Kidney (tissue), 22 donors: ENCODE measurements at places on chromosomes 2 and 18. TPM values are rescaled to one million over a fixed set of nuclear protein-coding genes. Genes with fewer than 3 reads are reported as not detected.

Gene PTH2R
- 11.0 TPM for polyA plus RNA-seq

Gene STPG4
- polyA plus RNA-seq: not detected

Gene LGALSL
- 16.2 TPM for polyA plus RNA-seq

Gene DSC3
- polyA plus RNA-seq: not detected

Gene PARD3B
- 5.3 TPM for polyA plus RNA-seq

Gene IL1B
- polyA plus RNA-seq: 0.56 TPM

Gene TMEM178A
- 48.0 TPM for polyA plus RNA-seq

Gene ZC3H6
- polyA plus RNA-seq: 1.4 TPM

Gene CD28
- 0.37 TPM for polyA plus RNA-seq

Gene FHOD3
- polyA plus RNA-seq: 28.0 TPM

Gene PRKAG3
- polyA plus RNA-seq: not detected

Gene ANKRD30BL
- not detected for polyA plus RNA-seq

Gene GALR1
- not detected for polyA plus RNA-seq

Gene KCNS3
- polyA plus RNA-seq: 4.4 TPM

Gene GPR35
- polyA plus RNA-seq: 1.7 TPM

Gene GYPC
- polyA plus RNA-seq: 61.9 TPM

Gene MPP4
- polyA plus RNA-seq: not detected

Gene SDC1
- polyA plus RNA-seq: 206 TPM

Gene TGOLN2
- polyA plus RNA-seq: 71.8 TPM

Gene PAX3
- polyA plus RNA-seq: not detected

Gene EMILIN2
- polyA plus RNA-seq: 4.3 TPM

Gene GREB1L
- polyA plus RNA-seq: not detected

Gene G6PC2
- not detected for polyA plus RNA-seq

Gene TMEM247
- not detected for polyA plus RNA-seq

Gene UGT1A9
- 414 TPM for polyA plus RNA-seq

Gene ALLC
- 1.3 TPM for polyA plus RNA-seq

Gene CABLES1
- 7.6 TPM for polyA plus RNA-seq

Gene MYL12B
- polyA plus RNA-seq: 884 TPM

Gene RFTN2
- polyA plus RNA-seq: 1.4 TPM

Gene CYS1
- polyA plus RNA-seq: 276 TPM

Gene KIAA2012
- polyA plus RNA-seq: not detected

Gene MAT2A
- polyA plus RNA-seq: 155 TPM

Gene RTP5
- not detected for polyA plus RNA-seq

Gene MC4R
- polyA plus RNA-seq: not detected

Gene DSG2
- 20.5 TPM for polyA plus RNA-seq

Gene IL1RN
- polyA plus RNA-seq: 1.3 TPM

Gene SMYD1
- not detected for polyA plus RNA-seq

Gene TRABD2A
- polyA plus RNA-seq: 2.1 TPM

Gene TWSG1
- polyA plus RNA-seq: 16.9 TPM

Gene RANBP2
- polyA plus RNA-seq: 7.9 TPM

Gene INHBB
- polyA plus RNA-seq: 0.49 TPM

Gene CRYBA2
- polyA plus RNA-seq: not detected

Gene SLC5A7
- polyA plus RNA-seq: 0.75 TPM

Gene CEP192
- 4.9 TPM for polyA plus RNA-seq

Gene TRPM8
- polyA plus RNA-seq: not detected

Gene FBXO48
- 0.86 TPM for polyA plus RNA-seq

Gene LINC00305
- not detected for polyA plus RNA-seq

Gene SCG2
- polyA plus RNA-seq: 0.30 TPM

Gene KLHL14
- polyA plus RNA-seq: 3.7 TPM

Gene CROCC2
- polyA plus RNA-seq: not detected

Gene TCF23
- polyA plus RNA-seq: not detected

Gene KCNE4
- 4.0 TPM for polyA plus RNA-seq
